Stimulated activated CD4-positive, alpha-beta T cell treated with anti-CD3 and anti-CD28 coated beads, Interleukin-1b, Interleukin-23, amount 100 ng/mL, for 24 hours (primary cell): ENCODE measurements at places on chromosomes 11 and 22.

GRCh38 chr11:122226810-122227379, 110.9 kb upstream of the BLID start:
- DNase-seq, result no peak

- DNase-seq, result no peak
Measured at GRCh38 chr11:114776956-114777355, 98.6 kb downstream of the NXPE2 start.

GRCh38 chr22:42793848-42794405, 63.1 kb downstream of the ARFGAP3 start:
- DNase-seq, result no peak

DNA sequence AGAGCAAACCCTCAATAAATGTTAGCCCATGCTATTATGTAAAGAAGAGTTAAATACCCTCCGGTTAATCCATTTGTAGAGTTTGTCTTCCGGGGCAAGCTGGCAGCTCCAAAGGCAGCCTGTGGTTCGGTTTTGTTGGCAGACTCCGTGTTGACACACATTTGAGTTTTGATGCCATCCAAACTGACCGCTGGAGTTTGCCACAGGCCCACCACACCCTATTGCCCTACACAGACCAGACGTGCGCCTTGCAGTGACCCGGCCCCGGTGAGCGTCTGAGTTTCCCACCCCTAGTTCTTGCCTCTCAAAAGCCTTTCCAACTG, 25.1 kb downstream of the ELFN2 start:
- DNase-seq, result no peak

GRCh38 chr11:96481771-96482170, 92.0 kb downstream of the JRKL start:
- no peak for DNase-seq

DNA sequence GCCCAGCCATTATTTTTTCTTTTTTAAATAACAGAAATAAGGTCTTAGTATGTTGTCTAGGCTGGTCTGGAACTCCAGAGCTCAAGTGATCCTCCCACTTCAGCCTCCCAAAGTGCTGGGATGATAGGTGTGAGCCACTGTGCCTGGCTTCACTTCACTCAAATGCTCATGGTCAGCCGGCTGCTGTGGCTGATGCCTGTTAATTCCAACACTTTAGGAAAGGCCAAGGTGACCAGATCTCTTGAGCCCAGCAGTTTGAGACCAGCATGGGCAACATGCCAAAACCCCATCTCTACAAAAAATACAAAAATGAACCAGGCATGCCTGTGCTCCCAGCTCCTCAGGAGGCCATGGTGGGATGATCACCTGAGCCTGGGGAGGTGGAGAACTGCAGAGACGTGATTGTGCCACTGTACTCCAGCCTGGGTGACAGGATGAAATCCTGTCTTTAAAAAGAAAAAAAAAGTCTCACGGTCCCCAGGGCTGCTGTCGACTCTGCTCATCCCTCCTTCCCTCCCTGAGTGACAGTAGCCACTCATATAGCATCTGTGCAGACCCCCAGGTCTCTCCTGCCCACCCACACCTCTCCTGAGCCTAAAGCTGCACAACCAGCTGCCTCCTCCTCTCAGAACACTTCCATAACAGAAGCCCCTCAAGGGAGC, 3.6 kb downstream of the YDJC start:
- no peak for DNase-seq

- no peak for DNase-seq
Measured at GRCh38 chr22:37053310-37054055, 1.9 kb downstream of the KCTD17 start.
